ENCODE measurements at places on chromosomes 5 and 9. TPM values are rescaled to one million over a fixed set of nuclear protein-coding genes. Genes with fewer than 3 reads are reported as not detected.

PCDHGB4 gene
- 20.1 TPM for total RNA-seq

DMRT1 gene
- total RNA-seq: not detected

SMIM33 gene
- total RNA-seq: not detected

CER1 gene
- total RNA-seq: not detected

ACER2 gene
- total RNA-seq: 9.7 TPM

PDE6A gene
- 0.06 TPM for total RNA-seq

ADGRD2 gene
- total RNA-seq: under 0.01 TPM

FOXD4 gene
- 0.25 TPM for total RNA-seq

CDO1 gene
- 0.63 TPM for total RNA-seq

PAX5 gene
- not detected for total RNA-seq

DCAF12 gene
- total RNA-seq: 17.9 TPM

All from bladder microvascular endothelial cell (primary cell).